ENCODE measurements at places on chromosomes 2 and 18.
A peak's percentile ranks its signal among the peaks of the same experiment; 100 is the strongest.

DNA sequence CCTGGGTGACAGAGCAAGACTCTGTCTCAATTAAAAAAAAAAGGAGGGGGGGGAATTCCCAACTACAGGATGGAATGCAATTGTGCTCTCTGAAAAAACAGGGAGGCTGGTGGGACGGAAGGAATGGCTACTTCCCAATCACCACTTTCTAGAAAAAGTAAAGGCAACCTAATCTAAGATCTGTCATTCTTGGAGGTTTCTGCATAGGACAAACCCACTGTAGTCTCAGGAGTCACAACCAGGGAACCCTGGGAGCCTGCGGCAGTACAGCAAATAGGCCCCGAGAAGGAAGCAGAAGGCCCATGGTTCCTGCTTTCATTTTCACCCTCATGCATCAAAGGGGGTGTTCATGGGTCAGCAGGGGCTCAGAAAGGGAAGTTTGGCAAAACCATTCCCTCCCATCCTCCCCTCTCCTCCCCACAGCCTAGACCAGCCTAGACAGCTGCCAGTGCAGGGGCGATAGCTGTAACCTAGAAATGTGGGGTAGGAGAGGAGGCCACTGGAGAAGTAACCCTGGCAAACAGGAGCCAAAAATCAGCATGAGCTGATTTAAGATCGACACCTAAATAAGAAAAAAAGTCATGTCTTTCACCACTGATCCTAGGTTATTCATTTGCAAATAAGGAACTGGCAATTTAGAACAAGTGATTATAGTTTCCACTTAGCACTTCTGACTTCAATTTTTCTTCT, 48.0 kb downstream of the TRABD2A start:
- DNase-seq = no peak

GRCh38 chr2:150374492-150374891, 113.0 kb downstream of the RND3 start:
- DNase-seq = no peak

- DNase-seq = no peak
Observed at GRCh38 chr18:55268151-55268601, 308.9 kb upstream of the CCDC68 start.

- DNase-seq = peak; percentile 24
Observed at GRCh38 chr18:21739604-21740537, 721 bp upstream of the MIB1 start.

GRCh38 chr2:241295326-241296095, 20.0 kb downstream of the HDLBP start:
- no peak for DNase-seq

DNA sequence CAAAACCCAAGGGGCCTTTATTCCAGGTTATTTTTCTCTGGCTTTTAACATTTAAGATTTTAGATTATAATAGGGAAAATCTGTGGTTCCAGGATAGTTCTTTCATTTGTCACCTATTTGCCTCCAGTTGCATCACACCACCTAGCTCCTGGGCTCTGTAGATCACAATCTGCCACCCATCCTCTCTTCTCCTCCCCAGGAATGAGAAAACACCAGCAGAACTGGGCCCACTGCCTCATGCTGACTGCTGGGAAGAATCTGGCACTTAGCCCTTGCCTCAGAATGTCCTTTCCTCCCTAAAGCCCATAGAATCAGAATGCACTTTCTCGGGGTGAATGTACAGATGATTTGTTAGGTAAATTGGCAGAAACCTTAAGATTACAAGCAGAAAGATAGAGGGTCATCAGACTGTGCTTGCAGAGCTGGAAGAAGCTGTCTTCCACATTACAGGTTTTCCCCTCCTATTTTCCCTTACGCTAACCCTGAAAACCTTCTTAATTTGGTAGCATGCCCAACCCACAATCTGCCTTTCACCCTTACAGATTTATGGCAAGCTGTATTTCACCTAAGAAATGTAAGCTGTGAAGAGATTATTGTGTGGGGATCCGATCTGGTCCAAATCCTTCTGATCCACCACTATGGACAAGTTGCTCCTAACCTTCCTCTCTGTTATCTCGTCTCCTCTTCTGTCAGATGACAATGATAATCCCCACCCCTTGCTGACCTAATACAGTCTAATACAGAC, 72.6 kb downstream of the LRRC30 start:
- DNase-seq = no peak

GRCh38 chr2:197613509-197613987, 61.8 kb downstream of the RFTN2 start:
- no peak for DNase-seq

GRCh38 chr2:241908686-241909420, 39.3 kb downstream of the RTP5 start:
- DNase-seq = no peak

All from SK-N-DZ (cell line).